ENCODE measurements at places on chromosomes 1 and 21.

DNA sequence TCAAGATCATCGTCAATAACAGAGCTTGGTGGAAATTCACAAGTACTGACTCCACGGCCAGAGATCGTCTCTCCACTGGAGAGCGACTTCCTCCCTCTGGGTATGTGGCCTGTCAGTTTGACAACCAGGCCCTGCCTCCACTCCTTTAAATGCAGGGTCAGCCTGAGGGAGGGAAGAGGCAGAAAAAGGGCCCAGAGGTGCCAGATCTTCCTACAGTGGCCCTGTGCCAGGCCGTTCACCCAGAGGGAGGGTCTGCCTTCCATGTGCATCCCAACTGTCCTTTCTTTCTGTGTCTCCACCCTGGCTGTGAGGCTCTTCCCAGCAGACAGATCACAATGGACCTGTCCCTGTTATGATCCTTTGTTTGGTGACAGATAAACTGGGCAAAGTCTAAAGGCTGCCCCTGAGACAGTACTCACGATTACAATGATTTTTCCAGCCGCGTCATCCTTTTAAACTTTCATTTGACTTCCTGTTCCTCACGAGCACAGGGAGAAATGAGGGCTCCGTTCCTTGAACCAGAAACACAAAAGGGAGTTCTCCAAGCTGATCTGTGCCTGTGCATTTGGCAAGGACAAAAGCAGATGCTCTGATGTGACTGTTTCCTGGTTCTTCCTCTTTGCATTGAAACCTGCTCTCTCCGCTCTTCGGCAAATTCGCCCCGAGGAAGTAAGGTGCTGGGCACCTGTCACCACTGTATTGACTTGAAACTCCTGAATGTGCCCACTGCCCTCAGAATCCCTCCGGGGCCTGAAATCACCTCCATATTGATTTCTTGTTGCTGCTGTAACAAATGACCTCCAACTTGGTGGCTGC is 126.7 kb downstream of the PGBD5 start:
- peak; percentile 12 for DNase-seq

DNA sequence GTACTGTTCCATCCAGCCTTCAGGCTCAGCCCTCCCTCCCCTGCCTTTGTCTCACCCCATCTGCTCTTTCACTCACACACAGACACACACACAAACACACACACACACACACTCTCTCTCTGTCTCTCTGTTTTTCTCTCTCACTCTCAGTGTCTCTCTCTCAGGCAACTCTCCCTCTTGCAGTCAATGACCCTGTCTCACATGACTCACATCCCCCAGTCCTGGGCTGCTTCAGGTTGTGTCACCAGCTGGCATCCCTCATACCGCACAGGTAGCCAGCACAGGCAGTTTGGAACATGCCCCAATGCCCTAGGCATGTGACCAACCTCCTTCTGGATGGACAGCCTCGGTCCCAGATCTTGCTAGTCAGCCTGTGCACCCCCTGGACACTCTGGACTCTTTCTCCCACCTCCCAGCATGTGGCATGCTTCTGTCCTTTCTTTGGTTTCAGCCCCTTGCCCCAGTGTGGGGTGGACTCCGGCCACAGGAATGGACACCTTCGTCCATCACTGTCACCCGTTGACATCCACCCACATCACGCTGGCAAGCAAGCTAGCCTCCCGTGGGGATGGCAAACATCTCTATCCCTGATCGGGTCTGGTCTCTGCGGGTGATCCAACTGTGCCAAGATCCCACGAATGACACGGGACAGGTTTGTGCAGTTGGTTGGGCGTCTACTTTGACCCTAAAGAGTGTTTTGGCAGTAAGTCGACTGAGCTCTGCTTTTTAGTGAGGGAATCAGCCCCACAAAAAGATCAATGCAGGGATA is 23.4 kb upstream of the FCGR2A start:
- no peak for DNase-seq

DNA sequence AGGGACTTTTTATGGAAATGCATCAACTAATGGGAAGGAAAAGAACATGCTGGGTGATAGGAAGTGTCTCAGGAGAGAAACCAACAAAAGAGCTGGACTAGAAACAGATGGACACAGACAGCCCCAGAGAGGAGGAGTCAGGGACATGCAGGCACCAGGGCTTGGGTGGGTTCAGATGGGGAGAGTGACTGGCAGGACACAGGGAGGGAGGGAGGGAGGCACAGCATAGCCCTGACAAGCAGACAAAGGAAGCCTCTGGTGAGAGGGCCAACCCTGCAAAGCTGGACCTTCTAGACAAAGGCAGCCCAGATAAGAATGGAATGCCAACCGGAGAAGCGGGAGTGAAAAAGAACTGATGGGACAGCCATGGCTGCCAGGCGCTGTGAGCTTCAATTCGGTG is 568.8 kb downstream of the AJAP1 start:
- no peak for DNase-seq

DNA sequence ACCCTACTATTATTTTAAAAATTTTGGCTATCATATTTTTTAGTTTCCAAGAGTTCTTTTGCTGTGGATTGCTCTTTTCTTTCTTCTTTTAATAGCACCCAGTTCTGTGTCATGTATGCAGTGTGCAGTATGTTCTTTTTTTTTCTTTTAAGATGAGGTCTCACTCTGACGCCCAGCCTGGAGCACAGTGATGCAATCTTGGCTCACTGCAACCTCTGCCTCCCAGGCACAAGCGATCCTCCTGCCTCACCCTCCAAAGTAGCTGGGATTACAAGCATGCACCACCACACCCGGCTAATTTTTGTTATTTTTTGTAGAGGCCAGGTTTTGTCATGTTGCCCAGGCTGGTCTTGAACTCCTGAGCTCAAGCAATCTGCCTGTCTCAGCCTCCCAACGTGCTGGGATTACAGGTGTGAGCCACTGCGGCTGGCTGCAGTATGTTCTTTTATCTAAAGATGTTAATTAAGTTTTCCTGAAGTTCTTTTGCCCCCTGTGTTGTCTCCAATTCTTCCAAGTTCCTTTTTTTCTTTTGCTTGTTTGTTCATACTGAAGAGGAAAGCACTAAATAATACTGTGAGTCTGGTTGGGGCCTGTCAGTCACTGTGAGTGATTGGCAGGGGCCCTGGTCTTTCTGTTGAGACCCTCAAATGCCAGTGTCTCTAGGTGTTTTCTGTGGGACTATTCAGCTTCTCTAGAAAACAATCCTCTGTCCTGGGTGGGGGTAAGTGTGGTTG is 17.5 kb upstream of the TTC22 start:
- no peak for DNase-seq

DNA sequence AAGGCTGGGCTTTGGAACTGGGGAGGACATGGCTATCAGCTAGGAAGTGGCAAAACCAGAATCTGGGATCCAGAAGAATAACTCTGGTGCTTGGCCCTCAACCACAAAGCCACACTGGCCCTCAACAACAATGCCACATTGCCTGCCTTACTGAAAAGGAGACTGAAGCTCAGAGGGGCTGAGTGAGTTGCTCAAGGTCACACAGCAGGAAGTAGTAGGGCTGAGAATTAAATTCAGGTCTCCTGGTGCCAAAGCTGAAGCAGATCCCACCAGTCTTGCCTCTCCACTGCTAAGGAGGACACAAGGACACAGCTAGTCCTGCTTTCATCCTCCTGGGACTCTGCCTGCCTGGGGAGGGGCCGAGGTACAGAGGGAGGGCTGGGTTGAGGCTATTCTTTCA is 29.4 kb upstream of the STUM start:
- DNase-seq, result no peak

DNA sequence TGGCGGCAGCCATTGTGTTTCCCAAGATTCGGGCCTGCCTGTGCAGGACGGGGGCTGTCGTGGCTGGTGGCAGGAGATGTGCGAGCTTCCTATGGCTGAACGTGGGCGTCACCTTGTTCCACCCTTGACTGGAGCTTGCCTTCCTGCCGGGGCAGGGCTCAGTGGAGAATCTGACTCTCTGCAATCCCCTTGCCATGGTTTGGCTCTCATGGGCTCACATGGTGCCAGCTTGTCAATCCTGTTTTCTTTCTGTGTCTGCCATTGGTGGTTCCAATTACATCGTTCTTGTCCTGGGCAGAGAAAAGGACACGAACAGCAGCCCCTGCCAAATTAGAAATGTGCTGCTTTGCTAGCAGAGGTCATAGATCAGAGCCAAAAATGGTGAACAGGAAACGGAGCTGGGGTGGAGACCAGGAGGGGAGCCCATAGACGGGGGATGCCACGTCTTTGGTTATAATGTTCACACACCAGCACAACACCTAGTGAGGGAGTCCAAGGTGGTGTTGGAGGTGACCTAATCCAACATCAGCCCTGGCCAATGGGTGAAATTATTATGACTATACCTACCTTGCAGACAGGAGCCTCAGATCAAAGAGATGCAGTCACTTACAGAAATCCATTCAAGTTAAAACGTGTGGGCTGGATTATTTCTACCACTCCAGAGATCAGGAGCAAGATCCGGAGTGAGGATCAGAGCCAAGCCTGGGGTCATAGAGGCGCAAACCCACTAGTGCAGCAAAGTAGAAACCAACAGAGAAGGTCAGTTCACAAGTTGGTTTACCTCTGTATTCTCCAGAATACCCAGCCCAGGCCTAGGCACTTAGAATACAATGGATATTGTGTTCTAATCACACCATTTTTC is 253.1 kb downstream of the SIPA1L2 start:
- no peak for DNase-seq

GRCh38 chr1:209196140-209196539 is 387.4 kb upstream of the CAMK1G start:
- DNase-seq, result no peak

DNA sequence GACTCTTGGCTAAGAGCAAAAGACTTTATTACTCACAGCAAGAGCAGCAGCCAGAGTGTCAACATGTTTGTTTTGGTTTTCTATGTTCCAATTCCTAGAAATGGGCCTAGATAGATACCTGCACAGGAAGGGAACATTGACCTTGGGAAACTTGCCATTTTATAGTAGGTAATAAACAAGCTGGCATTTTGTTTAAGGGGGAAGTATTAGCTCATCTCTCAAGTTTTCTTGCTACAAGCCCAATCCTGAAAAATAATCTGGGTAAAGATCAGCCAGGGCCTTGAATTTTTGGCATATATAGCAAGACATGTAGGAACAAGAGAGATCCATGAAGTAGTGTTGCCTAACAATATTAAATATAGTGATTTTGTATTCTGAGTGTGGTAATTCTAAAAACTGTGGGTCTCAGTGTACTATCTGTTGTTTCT is 51.4 kb upstream of the RGL1 start:
- DNase-seq, result peak; percentile 7

All from dermis blood vessel endothelial cell (primary cell).